ENCODE measurements at places on chromosomes 2 and 18.
A peak's percentile ranks its signal among the peaks of the same experiment; 100 is the strongest.

GRCh38 chr2:10514743-10515142 lies 66.6 kb upstream of the ODC1 start:
- no peak for DNase-seq

GRCh38 chr2:98748292-98749065 lies 17.5 kb upstream of the MGAT4A start:
- no peak for DNase-seq

DNA sequence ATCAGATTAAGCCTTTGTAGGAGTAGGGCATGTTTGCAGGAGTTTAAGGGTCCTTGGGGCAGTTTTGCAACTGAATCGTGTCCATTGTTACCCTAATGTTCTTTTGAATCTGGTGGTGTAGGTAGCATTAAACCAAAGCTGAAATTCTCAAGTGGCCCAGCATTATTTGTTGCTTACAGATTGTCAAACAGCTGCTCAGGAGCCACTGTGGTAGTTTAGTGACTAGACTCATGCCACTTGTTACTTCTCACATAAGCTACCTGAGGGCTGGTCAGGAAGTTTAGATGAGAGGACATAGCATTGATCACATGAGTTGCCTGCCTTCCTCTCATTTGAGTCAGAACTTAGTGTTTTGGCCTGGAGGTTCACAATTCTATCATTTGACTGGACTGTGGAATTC lies 157.6 kb downstream of the HAUS1 start:
- no peak for DNase-seq

GRCh38 chr2:88831792-88832248 lies 140.3 kb downstream of the RPIA start:
- DNase-seq = peak; percentile 85

DNA sequence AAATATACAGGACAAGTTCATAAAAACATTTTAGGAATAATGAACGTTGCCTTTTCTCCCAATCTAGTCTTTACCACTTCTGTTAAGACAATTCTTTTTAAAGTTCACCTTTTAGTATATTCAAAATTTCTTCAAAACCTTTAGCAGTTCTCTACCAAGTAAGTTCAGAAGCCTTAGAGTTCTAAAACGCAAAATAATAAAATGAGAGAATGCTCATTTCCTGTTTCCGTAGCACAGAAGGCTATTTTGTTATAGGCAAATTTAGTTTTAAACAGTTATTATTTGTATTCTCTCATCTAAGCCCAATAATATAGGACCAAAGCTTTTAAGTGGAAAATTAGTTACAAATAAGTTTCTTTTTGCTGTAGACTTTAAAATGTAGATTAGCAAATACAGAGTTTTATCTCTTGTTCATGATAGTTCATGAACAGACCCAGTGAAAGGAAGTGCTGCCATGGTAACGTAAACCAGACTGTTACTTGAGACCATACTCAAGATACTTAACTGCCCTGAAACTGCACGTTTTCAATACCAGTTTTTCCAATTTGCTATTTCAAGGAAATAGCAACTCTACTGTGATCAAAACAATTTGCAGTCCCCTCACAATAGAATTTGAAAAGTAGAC lies 173.1 kb upstream of the STON1 start:
- DNase-seq = peak; percentile 86

DNA sequence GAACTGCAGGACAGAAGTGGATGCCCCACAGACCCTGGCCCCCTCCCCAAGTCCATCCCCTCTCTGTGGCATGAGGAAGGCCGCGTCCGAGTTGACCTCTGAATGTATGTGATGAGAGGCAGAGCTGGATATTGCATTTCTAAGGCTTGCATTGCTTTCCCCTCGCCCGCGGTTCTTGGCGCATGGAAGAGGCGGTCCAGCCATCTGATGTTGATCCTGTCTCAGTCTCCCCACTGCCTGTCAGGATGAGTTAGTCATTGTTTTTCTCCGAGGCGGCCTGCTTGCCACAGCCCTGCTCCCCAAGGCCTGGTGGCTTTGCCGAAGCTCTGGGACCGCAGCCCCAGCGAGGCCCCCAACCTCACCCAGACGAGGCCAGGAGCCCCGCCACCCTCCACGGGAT lies 88.6 kb downstream of the SMAD7 start:
- no peak for DNase-seq

- peak; percentile 95 for DNase-seq
These were observed 18.0 kb downstream of the MBP start for GRCh38 chr18:77114415-77115191.

GRCh38 chr2:29459445-29460179 lies 344.4 kb downstream of the CLIP4 start:
- no peak for DNase-seq

DNA sequence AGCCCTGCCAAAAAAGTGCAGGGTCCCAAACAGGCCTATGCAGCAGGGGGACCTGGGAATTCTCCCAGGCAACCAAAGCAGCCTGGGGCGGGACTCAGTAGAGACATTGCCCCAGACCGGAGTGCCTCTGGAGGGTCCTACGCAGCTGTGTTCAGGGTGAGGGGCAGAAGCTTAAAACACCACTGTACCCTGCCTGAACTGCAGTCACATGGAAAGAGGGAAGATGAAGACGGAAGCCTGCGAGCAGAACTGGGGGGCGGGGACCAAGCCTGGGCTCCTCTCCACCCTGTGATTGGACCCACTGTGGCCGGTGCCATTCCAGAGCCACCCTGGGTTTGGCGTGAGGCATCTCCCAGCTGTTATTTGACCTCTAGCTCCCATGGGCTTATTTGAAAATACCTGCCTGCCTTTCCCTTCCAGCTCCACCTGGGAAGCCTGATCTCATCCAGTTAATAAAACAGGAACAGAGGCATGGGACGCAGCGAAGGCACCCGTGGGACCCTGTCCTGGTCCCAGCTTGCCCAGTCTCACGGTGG lies 183.1 kb downstream of the SMAD2 start:
- no peak for DNase-seq

DNA sequence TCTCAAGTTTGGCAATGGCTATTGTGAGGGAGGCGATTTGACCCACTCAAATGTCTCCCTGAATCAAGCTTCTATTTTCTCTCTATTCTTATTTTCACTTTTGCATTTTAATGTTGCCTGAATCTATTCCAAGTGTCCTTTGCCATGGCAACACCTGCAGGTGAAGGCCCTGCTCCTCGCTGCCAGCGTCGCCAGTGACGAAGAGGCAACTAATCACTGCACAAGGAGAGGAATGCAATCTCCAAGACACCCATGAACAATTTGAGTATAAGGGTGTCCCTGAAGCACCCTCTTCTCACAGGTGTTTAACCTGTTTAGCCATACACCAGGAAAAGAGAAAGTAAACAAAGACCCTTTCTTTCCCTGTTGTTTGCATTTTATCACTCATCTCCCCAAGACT lies 165.6 kb upstream of the VRK2 start:
- DNase-seq = no peak

DNA sequence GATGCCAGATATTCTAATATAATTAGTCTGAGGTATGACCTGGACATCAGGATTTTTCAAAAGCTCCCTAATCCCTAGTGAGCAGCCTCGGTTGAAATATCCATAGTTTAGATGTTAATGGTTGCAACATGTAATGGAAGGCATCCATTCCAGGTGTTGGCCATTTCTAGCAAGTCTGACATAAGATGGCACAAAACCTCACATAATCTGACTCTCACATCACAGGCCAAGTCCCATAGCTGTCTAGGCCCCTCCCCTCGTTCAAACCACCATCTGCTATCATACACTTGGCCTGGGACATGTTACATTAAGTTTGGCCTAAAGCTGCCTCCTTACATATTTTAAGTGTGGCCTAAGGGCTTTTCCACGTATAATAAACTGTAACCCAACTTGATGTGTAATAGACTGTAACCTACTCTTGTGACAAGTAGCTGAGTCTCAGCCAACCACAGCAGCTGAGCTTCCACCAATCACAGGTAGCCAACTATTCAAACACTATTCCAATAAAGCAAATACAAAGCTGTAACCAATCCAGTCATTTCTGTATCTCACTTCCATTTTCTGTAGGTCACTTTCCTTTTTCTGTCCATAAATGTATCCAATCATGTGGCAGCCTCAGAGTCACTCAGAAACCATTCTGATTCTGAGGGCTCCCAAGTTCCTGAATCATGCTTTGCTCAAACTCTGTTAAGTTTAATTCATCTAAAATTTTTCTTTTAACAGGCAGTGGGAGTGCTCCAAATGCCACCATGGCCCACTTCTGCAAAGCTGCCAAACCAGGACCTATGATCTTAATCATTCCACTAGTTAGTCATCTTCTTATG lies 59.4 kb downstream of the ADD2 start:
- peak; percentile 31 for DNase-seq

DNA sequence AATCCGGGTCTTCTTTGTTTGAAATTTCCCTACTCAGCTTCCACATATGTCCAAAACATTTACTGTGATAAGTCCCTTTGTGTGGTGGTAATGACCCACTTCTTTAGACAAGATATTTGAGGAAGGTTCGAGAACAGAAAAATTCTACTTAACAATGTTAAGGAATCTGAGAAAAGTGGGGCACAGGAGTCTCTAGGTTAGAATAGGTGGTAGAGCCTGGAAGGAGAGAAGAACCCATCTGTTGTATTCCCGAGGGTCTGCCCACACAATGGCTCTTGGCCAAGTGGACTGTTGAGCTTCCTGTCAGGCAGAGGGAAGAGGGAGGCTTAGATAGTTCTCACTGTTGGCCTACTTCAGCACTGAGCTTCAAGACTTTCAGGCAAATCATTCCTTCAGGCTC lies 4.3 kb downstream of the IGFBP2 start:
- DNase-seq = no peak

DNA sequence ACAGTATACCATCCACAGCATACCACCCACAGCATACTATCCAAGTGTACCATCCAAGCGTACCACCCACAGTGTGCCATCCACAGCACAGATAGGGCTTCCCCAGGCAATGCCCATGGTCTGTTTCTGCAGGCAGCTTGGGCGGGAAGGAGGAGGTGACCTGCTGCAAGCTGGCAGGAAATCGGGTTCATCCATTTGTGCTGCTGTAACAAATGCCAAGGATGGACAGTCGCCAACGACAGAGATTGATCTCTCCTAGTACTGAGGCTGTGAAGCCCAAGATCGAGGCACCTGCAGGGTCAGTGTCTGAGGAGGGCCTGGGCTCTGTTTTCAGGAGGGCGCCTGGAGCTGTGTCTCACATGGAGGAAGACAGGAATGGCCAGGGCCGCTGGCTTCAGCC lies 93.6 kb upstream of the SNTG2 start:
- no peak for DNase-seq

GRCh38 chr2:191217580-191217979 lies 27.6 kb upstream of the MYO1B start:
- DNase-seq = peak; percentile 16

GRCh38 chr2:11903085-11903606 lies 156.7 kb downstream of the LPIN1 start:
- peak; percentile 48 for DNase-seq

GRCh38 chr18:48022531-48023329 lies 92.3 kb upstream of the SMAD2 start:
- peak; percentile 92 for DNase-seq

DNA sequence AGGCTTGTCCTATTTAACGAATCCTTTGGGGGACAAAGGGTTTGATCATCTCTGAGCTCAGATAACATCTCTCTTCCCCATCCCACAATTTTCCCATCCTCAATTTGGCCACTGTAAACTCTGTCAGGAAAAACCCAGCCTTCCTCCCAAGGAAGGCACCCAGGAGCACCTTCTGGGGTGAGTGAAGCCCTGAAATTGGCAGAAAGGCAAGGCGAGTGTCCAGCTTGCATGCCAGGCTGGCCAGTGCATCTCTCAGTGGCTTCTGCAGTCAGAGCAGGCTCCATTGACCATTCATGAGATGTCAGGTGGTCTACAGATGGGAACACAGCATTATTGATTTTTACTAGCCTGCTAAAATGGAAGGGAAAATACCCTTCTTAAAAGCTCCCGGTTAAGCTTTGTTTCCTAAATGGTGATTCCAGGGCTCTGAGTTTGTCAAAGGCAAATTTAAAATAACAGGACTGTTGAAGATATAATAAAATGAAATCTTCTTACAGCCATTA lies 83.2 kb upstream of the BOD1L2 start:
- DNase-seq = no peak

GRCh38 chr2:46257476-46257875 lies 39.7 kb upstream of the EPAS1 start:
- no peak for DNase-seq

- peak; percentile 76 for DNase-seq
These were observed 175.2 kb downstream of the TGIF1 start for GRCh38 chr18:3624935-3625741.

DNA sequence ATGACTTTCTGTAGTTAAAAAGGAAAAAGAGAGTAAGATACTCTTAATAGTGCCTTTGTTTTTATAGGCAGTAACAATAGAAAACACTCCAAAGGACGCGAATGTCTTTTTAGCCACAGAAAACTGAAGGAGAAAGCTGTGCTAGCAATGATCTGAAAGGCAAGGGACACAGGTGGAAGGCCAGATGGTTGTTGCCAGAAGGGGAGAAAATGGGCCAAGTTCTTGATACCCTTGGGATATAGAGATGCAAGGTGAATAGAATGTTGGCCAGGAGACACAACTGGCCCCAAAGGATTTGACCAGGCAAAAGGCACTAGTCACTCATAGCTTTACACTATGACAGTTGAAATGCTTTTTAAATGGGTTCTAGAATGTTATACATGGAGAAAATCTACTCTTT lies 180.0 kb downstream of the NRXN1 start:
- no peak for DNase-seq

DNA sequence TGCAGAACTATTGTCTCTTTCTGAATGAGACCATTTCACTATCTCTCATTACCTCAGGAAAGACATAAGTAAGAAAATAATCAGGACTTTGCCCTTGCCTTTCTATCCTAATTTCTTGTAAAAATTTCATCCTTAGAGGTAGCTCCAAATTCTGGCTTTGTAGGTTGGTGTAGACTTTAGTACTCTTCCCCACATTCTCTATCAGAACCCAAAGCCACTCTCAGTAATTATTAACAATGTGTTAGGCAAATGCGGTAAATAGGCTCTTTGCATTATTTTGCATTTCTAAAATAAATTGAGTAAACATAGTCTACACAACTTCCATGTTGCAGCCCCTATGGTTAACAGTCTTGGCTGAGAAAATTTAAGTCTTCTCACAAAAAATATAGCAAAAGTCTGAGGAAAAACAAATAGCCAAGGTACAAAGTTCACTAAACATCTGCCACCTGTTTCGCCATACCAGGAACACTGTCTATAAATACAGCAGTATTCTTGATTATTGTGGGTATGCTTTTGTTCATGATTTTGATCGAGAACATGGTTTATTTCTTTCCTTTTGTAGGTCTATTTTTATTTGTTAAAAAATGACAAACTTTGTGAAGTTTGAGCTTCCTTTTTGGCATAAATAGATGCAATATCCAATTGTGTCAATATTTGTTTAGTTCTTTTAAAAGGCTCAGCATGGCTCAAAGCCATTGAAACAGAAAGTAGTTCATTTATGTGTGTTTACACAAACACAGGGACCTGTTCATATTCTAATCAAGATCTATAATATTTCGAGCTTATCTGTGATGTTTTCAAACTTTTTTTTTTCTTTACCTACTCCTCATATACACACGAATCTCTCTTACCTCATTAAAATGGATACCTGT lies 1061.5 kb downstream of the CNTNAP5 start:
- no peak for DNase-seq

All from hematopoietic multipotent progenitor cell treated with erythropoietin and hydrocortisone succinate and interleukin-3 and kit ligand, for 6 days (in vitro differentiated cells).